NCI-H510A treated with DMSO at 0.1 percent for 48 hours (cell line): ENCODE measurements at places on chromosomes 12 and 14.

- DNase-seq, result no peak
Measured at GRCh38 chr14:59591641-59592370, 15.2 kb upstream of the CCDC175 start.

DNA sequence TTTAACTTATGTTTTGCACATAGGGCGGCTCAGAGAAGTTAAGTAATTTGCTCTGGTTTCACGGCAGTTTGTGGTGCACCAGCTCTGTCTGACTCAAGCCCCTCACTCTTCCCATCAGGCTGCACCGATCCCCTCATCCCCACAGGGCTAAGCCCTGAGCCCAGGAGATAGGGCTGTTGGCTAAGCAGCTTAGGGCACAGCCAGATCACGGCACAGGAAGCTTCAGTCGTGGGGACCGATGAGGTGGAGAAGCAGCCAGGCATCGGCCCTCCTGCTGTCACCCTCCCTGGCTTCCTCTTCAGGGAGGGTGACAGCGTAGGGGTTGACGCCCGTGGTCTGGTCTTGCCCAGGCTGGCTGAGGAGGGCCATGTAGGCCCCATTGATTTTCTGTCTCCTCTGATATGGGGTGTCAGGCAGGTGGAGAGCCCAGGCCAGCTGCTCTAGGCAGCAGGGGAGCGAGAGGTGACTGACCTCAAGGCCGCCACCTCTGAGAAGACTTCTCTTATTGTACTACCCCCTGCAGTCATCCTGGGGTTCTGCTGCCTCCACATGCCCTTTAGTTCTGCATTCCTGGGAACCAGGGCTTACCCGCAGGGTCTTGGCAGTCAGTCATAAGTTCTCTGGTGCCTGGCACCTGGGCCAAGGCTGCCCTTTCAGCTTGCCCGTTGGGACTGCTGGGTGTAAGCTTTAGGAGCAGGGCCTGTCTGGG is 166.4 kb downstream of the TSPAN9 start:
- DNase-seq, result no peak

DNA sequence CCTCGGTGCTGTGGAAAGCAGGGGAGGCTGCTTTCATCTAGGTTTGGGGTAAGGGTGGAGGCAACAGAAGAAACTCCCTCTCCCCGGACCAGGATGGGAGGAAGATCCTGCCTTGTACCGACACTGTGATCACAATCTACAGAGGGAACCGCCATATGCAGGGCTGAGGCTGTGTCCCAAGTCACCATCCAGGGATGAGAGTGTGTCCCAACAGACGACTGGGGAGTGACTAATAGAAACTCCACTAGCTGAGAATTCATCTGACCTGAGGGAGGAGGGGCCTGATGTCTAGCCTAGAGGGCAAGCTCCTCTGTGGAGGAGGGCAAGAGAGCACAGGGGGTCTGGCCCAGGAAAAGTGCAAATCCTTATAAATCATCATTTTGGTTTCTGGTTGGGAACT is 172.4 kb downstream of the CALM1 start:
- DNase-seq, result no peak

DNA sequence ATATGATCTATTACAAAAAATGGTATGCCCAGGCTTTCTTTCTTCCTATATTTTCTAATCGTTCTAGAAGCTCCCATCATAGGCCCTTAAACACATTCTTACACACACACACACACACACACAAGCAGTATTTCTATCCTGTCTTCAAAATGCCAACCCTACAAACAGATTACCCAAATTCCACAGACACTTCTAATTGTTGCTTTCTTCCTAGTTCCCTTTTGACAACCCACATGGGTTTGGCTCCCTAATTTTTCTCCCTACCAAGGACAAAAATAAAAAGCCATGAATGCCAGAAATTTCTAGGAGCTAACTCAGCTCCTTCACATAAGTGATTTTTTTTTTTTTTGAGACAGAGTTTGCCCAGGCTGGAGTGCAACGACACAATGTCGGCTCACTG is 60.3 kb upstream of the NTF3 start:
- no peak for DNase-seq

GRCh38 chr12:110670161-110670701 is 18.7 kb downstream of the HVCN1 start:
- DNase-seq, result no peak

DNA sequence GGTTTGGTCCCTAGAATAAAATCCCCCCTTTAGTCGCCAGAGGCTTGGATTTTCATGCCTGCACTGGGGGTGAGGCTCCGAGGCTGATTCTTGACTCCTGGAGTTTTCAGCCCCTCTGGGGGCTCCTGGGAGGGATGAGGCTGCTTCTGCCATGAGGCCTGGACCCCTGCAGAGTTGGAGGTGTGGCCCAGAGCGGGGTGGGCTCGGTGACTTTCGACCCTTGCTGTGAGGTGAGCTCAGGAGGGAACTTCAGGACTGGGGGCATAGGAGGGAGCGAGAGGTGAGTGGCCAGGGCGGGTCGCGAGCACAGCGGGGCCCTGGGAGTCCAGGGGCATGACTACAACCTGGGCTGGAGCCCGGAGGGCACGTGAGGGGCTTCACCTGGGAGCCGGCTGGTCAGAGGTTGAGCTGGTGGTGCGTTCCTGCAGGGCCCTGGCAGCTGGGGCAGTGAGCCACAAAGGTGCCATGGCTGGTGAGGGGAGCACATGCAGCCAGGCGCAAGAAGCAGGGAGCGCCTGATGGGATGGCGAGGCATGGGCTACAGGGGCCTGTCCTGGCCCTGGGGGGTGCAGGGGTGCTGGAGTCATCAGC is 168.2 kb downstream of the KIF26A start:
- DNase-seq, result no peak

GRCh38 chr12:541676-542324 is 82.1 kb downstream of the B4GALNT3 start:
- DNase-seq, result no peak

DNA sequence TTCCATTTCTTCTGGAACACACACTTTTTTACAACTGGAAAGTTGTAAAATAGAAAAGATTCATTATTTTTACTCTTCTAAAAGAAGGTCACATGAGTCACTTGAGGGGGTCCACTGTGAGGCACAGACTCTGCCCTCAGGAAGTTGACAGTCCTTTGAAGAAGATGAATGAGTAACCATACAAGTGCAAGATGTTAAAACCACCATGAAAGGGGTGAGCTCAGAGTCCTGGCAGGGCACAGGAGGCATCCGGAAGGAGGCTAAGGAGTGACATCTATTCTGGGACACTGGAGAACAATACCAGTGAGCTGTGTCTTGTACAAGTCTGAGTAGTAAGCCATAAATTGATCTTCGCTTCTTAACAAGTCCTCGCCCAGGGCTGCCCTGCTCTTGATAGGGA is 126.0 kb upstream of the FRMD6 start:
- DNase-seq, result no peak

DNA sequence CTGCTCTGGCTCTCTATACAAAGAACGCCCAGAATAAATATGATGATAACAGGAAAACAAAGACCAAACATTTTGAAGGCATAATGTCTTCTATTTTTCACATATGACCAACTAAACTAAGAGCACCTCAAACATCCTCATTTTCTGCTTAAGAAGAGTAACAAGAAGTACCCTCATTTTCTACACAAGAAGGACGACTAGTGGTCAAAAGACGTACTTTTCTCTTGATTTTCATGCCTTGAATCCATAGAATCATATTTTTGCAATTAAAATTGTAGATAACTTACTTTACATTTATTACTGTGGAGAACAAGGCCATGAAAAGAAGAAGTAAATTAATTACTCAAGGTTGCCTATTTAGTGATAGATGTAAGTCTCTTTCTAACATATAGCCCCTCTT is 358.6 kb downstream of the DUSP6 start:
- peak; percentile 65 for DNase-seq

DNA sequence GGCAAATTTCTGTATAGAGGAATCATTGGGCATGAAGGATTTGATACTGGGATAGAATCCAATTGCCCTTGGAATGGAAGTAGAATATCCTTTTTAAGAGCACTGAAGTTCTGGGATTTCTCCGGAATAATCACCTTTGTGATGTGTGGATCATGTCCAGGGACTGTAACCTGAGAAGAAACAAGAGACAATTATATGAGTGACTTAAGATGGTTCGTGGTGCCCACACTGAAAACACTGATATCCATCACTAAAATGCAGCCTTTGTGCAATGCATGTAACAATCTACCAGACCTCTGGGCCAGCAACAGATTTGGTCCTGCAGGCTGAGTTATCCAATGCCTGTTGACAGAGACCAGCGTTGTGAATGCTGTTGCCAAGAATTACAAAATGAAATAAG is 48.5 kb downstream of the MDM2 start:
- no peak for DNase-seq

DNA sequence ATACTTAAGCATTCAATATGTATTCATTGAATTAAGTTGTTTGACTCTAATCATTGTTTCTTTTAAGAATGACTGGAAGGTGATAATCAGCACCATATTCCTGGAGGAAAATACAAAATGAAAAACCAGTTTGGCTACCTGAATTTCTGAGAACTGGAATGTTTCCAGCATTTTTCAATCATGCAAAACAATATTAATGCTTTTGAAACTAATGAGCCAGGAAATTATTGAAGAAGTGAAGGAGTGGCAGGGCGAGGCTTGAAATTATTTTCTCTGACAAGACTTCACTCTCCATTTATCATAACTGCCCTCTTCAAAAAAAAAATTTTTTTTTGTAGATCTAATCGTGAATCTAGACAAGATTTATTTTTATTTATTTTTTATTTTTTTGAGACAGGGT is 19.0 kb downstream of the TMEM19 start:
- DNase-seq, result no peak

- no peak for DNase-seq
Measured at GRCh38 chr14:100212476-100213333, 26.2 kb upstream of the YY1 start.

DNA sequence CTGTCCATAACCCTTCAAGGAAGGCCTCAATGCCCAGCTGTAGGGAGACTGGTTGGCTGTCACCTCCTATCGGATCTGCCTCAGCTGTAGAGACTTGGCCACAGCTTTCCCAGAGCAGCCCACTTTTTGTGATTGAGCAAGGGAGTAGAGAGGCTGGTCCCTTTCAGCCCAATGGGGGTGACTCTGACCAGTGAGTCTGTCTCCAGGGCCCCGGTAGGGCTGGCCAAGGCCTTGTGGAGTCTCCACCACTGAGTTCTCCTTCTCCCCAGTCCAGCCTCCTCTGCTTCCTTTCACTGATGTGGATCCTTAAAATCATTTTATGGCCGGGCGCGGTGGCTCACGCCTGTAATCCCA is 14.5 kb upstream of the HPD start:
- no peak for DNase-seq

GRCh38 chr14:61388173-61388975 is 67.0 kb downstream of the PRKCH start:
- peak; percentile 80 for DNase-seq

- no peak for DNase-seq
Measured at GRCh38 chr12:116885491-116885890, 4.2 kb upstream of the HRK start.

GRCh38 chr12:1639538-1639937 is 10.5 kb downstream of the WNT5B start:
- DNase-seq, result no peak

- no peak for DNase-seq
Measured at GRCh38 chr14:22479776-22480464, 109.1 kb downstream of the DAD1 start.

DNA sequence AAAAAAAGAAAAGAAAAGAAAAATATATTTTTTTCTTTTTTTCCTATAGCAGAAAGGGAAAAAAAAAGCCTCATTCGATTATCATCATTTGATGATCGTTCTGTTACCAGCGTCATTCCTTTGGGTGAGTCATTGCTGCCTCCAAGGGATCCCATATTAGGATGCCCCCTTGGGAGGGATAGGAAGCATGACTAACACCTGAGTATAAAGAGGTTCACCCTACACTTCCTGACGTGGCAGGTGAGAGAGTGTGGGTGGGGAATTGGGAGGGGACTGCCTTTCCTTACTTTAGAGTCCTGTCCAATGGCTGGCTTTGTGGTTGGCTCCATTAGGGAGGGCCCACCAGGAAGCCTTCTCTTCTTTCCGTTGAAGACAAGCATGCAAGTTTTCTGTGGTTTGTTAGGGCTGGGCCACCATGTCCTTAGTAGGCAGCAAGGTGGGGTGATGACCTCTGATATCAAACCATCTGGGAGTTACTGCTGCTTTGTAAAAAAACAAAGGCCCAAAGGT is 56.1 kb upstream of the FUT8 start:
- no peak for DNase-seq

DNA sequence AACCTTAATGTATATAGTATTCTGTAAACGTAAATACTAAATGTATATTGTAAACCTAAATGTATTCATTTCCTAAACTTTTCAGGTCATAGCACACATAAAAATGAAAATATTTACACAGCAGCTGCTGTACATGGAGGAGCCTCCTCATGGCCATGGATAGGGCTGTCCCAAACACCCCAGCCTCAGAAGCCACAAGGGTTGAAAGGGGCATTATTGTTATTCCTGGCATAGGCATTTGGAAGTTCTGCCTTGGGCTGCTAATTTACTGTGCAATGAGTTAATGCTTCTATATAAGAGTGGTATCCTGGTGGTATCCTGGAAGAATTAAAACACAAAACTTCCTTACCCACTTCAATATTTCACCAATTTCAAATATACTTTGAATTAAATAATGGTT is 159.4 kb downstream of the SLC5A8 start:
- DNase-seq, result no peak

GRCh38 chr14:68664225-68664681 is 128.6 kb downstream of the ZFP36L1 start:
- DNase-seq, result no peak

DNA sequence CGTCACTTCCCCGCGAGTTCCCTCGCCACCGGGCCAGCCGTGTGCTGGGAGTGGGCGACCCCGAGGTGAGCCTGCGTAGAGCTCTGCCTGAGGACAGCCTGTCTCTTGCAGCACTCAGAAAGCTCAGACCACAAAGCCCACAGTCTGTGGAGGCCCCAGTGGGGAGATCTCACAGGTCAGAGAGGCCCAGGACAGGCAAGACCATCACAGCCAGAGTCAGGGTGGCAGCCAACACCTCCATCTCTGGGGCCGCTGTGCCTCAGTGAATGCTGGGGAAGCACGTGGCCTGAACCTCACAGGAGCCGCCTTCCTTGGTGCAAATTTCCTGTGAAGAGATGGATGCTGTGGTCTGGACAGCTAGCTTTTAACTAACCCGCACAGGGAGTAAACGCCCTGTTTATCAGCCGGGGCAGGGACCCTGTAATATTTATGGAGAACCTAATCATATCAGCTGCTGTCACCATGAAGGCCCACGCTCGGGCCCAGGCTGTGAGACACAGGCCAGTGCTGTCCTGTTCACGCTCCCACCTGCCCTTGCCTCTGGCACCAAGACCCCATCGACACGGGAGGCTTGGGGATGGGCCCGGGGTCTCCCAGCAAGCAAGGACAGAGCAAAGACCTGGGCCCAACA is 56.9 kb downstream of the CDC42BPB start:
- DNase-seq, result no peak

- DNase-seq, result no peak
Measured at GRCh38 chr14:101823511-101824120, 62.1 kb downstream of the PPP2R5C start.

GRCh38 chr14:90429754-90430153 is 32.9 kb downstream of the CALM1 start:
- DNase-seq, result no peak

GRCh38 chr14:79809849-79810612 is 401.3 kb downstream of the DIO2 start:
- peak; percentile 41 for DNase-seq
